Iris pigment epithelial cell (primary cell): ENCODE measurements at places on chromosomes 3 and 15.

- peak; percentile 65 for DNase-seq
These were observed 90.2 kb upstream of the CHD2 start for GRCh38 chr15:92809880-92810361.

DNA sequence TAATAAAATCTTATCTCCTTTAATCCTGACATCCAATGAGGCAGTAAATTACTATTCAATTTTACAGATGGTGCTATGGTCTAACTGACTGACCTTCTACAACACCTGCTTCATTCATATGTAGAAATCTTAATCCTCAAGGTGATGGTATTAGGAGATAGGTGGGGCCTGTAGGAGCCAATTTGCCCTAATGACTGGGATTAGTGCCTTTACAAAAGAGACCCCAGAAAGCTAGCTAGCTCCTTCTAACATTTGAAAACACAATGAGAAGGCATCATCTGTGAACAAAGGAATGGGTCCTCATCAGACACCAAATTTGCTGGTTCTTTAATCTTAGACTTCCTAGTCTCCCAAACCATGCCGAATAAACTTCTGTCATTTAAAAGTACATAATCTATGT lies 137.4 kb upstream of the UBP1 start:
- no peak for DNase-seq

DNA sequence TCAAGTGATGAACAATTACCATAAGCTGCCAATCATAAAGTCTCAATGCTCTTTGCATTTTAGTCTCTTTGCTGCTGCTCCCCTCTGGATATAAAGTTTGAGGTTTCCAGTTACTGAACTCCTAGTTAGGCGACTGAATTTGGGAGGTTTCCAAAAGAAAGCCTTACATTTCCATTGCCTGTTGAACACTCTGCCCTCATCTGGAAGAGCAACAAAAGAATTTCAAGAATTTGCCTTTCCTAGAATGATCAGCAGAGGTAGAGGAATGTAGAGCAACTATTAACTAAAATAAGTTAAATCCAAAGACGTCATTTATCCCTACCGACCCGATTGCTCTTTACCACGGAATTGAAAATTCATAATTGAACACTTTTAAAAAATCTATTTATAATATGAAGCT lies 53.4 kb upstream of the PRICKLE2 start:
- peak; percentile 45 for DNase-seq

GRCh38 chr3:61595826-61596225 lies 34.5 kb downstream of the PTPRG start:
- no peak for DNase-seq

GRCh38 chr3:187522293-187522692 lies 147.9 kb downstream of the SST start:
- DNase-seq: no peak

DNA sequence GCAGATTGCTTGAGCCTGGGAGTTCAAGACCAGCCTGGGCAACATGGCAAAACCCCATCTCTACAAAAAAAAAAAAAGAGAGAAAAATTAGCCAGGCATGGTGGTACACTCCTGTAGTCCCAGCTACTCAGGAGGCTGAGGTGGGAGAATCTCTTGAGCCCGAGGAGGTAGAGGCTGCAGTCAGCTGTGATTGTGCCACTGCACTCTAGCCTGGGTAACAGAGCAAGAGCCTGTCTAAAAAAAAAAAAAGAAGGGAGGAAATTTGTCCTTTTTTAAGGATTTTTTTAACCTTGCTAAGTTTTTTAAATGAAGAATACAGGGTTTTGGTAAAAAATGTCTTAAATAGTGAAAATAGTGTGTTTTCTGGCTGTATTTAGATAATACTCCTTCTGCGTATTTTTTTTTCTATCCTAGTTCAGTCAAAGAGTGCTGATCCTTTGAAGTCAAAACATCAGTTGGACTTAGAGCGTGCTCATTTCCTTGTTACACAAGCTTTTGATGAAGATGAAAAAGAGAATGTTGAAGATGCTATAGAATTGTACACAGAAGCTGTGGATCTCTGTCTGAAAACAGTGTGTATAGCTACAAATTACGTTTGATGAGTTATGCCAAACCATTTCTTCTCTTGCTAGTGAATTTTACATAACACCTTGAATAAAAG lies 11.1 kb downstream of the CAPN7 start:
- no peak for DNase-seq
